ENCODE measurements at places on chromosomes 3 and 15.

DNA sequence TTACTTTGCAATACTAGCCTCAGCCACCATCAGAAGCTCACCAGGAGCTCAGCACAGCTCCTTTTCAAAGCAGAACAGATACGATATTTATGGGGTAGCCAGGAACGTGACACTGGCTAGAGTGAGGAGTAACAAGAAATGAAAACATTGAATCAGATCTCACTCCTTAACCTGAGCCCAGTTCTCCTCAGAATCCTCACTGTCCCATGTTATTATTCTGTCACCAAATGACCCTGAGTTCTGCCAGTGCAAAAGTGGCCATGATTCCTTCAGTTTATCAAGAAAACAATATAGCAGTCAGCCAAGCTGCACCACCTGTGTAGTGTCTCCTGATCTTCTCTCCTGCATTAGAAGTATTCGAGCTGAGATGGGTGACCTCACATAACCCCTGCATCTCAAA, 956.7 kb downstream of the TUSC7 start:
- no peak for DNase-seq

DNA sequence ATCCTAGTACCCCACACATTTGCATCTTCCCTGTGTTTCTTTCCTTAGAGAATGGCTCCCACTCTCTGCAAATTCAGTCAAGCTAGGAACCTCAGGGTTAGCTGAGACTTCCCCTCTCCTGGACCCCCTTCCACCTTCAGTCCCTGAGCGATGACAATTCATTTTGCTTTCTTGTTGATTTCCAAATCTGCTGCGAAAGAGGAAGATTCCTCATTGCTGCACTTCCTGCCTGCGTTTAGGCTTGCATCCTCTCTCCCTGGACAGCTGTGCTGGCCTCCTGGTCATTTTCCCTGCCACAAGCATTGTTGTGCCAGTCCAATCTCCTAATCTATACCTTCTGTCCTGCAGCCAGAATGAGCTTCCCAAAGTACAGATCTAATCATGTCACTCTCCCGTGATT, 12.3 kb upstream of the DGKG start:
- no peak for DNase-seq

DNA sequence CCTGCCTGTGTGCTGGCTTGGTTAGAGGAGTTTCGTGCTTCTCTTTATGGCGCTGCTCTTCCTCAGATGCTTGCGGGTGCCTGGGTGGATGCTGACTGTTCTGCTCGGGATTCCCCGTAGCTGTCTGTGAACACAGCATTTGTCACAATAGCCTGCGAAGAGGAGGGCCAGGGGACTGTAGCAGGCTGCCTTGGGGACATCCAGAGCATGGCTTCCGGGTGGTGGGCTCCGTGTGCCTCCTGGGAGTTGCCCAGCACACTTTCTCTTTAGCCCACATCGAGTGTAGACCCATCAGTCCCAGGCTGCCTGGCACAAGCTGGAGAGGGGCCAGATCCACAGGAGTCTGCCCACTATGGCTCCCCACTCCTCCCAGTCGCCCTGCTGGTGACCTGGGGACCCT, 22.4 kb downstream of the LRRK1 start:
- DNase-seq, result no peak

GRCh38 chr15:63560741-63561448, 36.3 kb upstream of the FBXL22 start:
- DNase-seq, result no peak
